ENCODE measurements at places on chromosomes 1 and 21.

DNA sequence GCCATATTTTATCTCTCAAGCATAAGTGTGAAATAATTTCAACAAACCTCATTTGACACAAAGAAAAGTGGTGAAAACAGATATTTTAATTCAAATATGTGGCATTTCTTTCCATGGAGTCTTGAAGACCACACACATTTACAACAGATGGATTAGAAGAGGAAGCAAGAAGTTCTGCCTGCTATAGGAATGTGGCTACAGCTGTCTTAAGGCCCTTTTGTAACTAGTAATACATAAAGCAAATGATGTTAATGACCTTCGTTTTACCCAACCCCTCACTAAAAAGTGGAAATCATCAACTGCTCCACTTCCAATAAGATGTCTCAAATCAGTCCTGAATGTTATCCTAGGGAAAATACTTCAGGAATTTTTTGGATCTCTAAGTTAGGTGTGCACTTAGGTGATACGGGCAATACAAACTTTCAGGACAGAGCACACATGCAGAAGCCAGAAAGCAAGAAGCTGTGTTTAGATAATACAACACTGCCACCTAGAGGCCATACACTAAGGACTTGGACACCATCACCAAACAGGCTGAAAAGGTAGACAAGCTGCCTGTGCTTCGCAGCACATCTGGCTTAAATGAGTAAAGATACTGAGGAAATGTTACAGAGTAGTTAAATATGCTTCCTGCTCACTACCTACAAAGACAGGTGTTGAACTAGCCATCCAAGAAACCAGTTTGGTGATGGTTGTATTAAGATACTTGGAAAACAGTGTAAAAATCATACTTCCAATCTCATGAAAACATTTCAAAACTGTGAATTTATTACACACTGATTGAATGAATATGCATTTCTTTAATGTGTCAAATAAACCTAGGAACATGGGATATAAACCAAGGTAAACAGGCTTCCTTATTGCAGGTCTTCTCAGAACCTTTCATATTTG, 24.4 kb downstream of the RRAGC start:
- peak; percentile 69 for DNase-seq

GRCh38 chr1:34131396-34132160, 33.5 kb downstream of the CSMD2 start:
- no peak for DNase-seq

GRCh38 chr21:38733972-38734546, 71.7 kb upstream of the ETS2 start:
- peak; percentile 54 for DNase-seq

GRCh38 chr1:27374362-27375086, at the start of gene FCN3:
Gene FCN3 (minus strand): TSS chr1:27374824. CDS start chr1:27374818, 6 bp downstream.
- no peak for DNase-seq

- DNase-seq = no peak
Observed at GRCh38 chr1:12548973-12549459, 69.0 kb downstream of the DHRS3 start.

- no peak for DNase-seq
Observed at GRCh38 chr1:64215576-64215975, 12.2 kb downstream of the UBE2U start.

DNA sequence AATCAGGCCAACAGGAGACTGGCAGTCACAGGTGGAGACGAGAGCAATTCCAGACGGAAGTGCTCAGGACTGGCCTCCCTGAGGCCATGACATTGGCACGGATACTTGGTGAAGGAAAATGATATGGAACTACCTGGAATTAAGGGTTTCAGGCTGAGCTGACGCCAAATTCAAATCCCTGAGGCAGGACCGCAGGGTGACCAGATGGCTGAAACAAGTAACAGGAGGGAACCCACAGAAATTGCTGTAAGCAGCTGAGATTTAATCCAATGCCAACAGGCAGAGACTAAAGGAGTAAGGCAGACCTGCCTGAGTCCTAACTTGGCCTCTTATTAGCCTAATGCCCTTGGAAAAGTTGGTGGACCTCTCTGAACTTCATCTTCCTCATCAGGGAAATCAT, 76.2 kb downstream of the ERG start:
- no peak for DNase-seq

GRCh38 chr1:67307251-67308060, at the start of gene IL12RB2:
Gene IL12RB2 (plus strand): TSS chr1:67307873. CDS start chr1:67320369, 12,496 bp downstream.
- no peak for DNase-seq

DNA sequence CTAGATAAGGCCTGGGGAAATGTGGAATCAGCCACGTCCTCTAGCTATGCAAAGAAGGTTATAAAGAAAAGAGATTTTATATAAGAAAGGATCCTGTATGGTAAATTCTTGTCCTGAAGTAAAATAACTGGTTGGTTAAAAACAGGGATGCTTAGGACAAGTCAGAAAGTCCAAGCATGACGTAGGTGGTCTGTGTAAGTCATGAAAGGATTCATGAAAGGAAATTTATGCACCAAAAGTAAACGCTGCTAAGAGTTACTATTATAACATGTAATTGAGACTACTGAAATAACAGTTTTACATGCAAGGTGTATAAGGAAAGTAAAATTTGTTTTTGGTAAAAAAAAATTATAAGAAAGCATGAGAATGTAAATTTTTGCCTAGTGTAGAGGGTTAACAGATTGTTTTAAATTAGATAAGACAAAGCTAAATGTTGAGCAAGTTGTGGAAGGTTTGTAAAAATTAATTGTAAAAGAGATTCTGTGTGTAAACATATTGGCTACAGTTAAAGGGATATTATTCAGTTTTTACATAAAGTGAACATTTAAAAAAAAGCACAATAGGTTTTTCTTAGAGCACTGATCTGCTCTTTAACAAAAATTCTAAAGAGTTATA, 43.9 kb downstream of the PIGK start:
- no peak for DNase-seq

GRCh38 chr1:25527946-25528595, 15.3 kb upstream of the LDLRAP1 start:
- DNase-seq = no peak

GRCh38 chr1:59202455-59202854, 94.4 kb upstream of the FGGY start:
- DNase-seq = no peak
